ENCODE measurements at places on chromosomes 11 and 22.

GRCh38 chr11:4071325-4071724 lies 23.3 kb upstream of the RRM1 start:
- no peak for DNase-seq

DNA sequence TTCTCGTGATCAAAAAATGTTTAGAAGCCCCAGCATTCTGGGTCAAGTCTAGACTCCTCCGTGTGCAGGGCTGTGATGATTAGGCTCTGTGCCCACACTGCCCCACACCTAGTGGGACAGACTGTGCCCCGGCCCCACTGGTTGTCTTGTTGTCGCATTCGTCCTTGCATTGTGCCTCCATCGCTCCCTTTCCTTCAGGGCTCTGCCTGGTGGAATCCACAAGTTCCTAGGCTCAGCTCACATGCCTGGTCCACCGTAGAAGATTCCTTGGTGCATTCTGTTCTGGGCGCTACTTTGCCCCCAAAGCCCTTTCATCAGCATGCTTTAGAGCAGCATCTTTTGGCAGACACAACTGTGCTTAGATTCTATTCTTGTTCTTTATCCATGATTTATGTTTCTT lies 23.5 kb upstream of the THY1 start:
- DNase-seq: no peak

GRCh38 chr11:126465573-126466188 lies 110.2 kb downstream of the ST3GAL4 start:
- DNase-seq: peak; percentile 26

DNA sequence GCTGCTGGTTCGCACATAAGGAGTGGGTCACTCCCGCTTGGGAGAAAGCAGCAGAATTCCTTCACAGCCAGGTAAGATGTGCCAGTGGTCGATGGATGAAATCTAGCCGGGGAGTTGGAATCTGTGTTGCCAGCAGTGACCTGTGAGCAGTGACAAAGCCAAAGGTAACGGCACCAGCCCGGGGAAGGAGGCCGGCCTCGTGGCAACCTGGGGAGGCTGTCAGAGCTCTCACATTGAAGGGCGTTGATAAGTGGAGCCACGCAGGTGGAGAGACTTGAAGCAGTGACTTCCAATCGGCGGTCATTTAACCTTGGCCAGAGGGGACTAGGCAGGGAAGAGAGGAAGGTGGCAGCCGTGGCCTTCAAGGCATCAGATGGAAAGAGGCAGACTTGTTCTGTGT lies 58.8 kb downstream of the ARHGAP8 start:
- no peak for DNase-seq

- no peak for DNase-seq
These were observed 240.3 kb downstream of the TENM4 start for GRCh38 chr11:79200398-79201070.

- no peak for DNase-seq
These were observed 602.2 kb downstream of the BUD13 start for GRCh38 chr11:116170526-116171120.

DNA sequence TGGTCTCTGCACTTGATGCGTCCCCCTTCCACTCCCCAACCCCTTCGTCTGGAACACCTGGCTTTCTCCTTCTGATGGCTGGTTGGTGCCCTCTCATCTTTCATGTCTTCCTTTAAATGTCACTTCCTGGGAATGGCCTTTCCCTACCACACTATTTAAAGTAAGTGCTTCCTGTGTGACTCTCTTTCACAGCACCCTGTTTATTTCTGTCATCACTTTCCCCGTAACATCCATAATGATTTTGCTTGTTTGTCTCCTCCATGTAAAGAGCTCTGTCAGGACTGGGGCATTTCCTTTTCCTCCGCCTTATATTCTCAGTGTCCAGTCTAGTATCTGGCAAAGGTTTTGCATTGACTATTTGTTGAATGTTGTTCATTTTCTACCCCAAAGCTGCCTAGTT lies 143.0 kb downstream of the DBX1 start:
- DNase-seq: no peak

DNA sequence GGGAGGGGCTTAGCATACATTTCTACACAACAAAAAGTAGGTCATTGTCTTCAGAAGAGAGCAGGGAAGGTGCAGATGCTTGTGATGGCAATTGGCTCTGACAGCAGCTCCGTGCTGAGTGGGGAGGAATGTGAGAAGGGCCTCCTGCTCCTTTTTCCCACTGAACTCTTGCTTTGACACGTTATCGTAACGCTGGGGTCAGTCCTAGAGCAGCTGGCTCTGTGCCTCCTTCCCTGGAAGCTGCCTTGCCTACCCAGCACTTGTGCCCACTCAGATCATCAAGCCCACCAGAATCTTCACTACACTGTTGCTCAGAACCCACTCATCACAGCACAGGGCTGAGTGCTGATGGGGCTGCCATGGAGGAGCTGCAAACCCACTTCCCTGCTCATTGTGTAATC lies 14.9 kb upstream of the NAV2 start:
- DNase-seq: no peak

- no peak for DNase-seq
These were observed 12.0 kb downstream of the BACE1-AS start for GRCh38 chr11:117303101-117303500.

DNA sequence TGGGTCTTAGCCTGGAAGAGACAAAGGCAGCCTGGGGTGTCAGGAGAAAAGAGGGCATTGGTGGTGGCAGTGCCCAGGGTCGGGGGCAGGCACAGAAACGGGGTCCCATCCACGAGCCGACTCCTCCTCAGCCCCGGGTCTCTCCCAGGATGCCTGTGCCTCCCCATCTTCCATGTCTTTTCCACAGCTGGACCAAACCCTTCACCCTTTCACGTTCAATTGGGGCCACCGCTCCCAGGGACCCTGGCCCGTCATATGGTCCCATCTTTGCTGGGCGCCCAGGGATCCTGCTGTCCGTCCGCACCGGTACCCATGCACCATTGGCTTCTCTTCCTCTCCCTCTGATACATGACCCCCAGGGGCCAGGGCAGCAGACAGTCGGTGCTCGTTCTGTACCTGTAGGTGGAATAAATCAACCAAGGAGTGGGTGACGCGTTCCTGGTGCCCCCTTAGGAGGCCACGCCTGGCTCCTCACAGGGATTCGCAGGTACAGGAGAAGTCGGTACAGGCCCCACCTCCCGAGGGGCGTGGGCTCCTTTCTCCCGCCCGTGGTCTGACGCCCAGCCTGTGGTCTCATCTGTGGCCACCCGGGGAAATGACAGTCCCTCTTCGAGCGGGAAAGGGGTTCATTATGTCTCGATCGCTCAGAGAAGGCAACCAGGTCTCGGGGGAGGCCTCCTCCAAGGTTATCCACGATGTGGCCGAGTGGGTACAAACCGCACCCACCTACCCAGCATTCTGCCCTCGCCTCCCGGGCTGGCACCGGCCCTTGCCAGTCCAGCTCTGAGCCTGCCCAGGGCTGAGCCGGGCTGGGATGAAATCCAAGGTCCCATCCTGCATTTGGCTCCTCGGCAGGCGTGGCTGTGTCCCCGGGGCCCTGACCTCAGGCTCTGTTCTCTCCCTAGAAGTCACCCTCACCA lies 1493.6 kb downstream of the BRD1 start:
- DNase-seq: no peak

GRCh38 chr22:32706149-32706548 lies 95.4 kb upstream of the TIMP3 start:
- no peak for DNase-seq

GRCh38 chr11:1553808-1554594 lies 18.1 kb downstream of the DUSP8 start:
- DNase-seq: no peak

DNA sequence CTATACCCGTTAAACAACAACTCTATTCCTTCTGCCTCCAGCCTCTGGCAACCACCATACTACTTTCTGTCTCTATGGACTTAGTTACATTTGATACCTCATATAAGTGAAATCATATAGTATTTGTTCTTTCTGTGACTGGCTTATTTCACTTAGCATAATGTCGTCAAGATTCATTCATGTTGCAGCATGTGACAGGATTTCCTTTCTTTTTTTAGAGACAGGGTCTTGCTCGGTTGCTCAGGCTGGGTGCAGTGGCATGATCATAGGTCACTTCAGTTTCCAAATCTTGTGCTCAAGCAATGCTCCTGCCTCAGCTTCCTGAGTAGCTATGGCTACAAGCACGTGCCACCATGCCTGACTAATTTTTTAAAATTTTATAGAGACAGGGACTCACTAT lies 29.4 kb upstream of the SORL1 start:
- DNase-seq: no peak

GRCh38 chr11:61969838-61970662 lies 2.6 kb upstream of the FTH1 start:
- DNase-seq: no peak

GRCh38 chr22:44821741-44822475 lies 69.5 kb downstream of the ARHGAP8 start:
- DNase-seq: no peak

GRCh38 chr11:59173080-59173963 lies 1.4 kb downstream of the DTX4 start:
- peak; percentile 10 for DNase-seq

GRCh38 chr22:49042066-49042465 lies 785.6 kb downstream of the BRD1 start:
- no peak for DNase-seq

GRCh38 chr11:21635394-21636145 lies 557.3 kb upstream of the ANO5 start:
- DNase-seq: no peak

DNA sequence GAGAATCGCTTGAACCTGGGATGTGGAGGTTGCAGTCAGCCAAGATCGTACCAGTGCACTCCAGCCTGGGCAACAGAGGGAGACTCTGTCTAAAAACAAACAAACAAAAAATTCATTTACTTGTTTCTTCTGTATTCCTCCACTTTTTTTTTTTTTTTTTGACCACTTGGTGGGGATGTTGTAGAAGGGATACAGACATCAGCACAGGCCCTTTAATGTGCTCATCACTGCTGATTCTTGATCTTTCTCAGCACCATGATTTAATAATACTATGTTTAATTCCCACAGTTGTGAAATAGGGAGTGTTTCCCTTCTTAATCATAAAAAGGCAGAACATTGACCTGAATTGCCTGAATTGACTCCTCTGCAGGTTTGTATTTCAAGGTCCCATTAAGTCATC lies 4.5 kb downstream of the TTC9C start:
- DNase-seq: no peak

DNA sequence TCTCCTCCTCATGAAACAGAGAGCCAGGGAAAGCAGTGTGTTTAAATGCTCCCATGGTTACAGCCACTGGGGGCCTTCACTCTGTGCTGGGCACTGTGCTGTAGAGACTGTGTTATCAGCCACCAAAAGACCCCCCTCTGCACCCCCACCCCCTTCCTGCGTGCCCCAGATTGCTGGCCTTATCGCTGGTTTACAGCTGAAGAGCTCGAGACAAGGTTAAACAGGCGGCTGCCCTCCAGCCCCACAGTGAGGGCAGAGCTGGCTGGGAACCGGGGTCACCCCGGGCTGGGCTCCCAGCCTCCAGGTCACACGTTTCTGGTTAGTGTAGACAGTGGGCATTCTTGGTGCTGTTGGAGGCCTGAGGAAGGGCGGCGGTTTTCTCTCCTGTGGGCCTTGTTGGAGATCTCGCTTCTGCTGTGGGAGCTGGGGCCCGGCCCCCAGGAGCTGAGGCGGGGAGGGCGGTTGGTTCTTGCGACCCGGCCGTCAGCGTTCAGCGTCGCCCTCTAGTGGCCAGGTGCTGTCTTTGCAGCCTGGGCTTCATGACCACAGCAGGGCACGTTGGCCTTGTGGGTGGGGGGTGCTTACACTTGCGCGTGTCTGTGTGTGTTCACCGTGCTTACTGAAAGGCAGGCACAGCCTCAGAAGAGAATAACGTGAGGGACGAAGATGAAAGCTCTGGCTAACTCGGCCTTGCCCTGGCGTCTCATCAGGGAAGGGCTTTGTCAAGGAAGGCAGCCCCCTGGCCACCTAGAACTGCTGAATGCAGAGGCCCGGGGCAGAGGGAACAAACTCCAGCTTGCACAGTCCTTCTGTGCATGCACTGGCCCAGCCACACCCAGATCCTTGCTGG lies 40.8 kb downstream of the TBC1D22A start:
- peak; percentile 74 for DNase-seq

- DNase-seq: no peak
These were observed 53.0 kb downstream of the DDI1 start for GRCh38 chr11:104089481-104089880.

DNA sequence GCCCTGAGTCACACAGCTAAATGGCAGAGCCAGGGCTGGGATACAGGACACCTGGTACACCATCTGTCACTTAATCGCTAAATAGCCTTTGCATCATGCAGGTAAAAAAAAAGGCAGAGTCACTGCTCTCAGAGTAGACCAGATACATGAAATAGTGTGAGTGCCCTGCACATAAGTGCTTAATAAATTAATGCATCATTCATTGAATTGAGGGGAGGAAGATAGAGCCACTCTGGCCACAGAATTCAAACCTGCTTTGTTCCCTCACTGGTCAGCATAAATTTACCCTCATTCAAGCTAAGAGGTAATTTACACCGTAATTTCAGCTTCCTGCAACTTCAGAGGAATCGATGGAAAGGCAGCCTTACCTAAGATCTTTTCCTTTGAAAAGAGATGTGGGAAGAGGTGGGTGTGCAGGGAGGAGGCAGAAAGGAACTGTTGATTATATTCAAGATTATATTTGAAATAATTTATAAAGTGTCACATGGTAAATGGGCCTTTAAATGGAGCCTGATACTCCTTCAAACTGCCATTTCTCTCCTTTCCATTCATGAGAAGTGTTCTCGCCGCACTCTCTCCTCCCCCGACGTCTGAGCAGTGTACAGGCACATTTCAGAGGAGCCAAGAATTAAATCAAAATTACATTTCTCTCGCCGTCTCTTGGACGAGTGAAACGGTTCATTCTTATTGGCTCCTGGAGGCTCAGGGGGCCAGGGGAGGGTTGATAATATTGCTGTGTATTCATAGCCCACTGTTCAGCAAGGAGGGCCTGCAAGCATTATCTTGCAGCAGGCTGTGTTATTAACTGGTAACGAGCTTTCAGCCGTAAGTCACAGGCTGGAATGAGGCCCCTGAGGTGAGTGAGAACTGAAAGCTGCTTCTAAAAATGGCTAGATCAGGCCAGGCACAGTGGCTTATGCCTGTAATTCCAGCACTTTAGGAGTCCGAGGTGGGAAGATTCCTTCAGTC lies 52.2 kb upstream of the HMGXB4 start:
- no peak for DNase-seq

GRCh38 chr11:86205421-86206336 lies 38.9 kb upstream of the EED start:
- DNase-seq: no peak

- peak; percentile 31 for DNase-seq
These were observed 53.5 kb downstream of the ENTHD1 start for GRCh38 chr22:39839917-39840510.

DNA sequence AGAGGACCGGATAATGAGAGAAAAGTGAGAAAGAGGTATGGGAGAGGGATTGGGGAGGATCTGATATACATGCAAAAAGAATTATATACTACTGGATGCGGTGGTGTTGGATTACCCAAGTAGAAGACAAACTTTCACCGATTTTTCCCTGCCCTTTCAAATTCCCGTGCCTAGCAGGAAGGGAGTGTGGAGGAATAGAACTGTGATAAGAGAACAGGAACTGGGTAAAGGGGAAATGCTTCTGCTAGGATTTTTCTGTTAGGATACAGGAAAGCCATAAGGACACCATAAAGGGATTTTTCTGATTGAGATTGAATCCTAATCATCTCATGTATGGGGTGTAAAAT lies 480 bp upstream of the MTMR2 start:
- no peak for DNase-seq

Data from activated naive CD8-positive, alpha-beta T cell treated with anti-CD3 and anti-CD28 coated beads, Interleukin-2, amount 50 U/mL, for 24 hours (primary cell).